ENCODE measurements at places on chromosomes 2 and 18.

- no peak for DNase-seq
Observed at GRCh38 chr2:85251070-85251616, 76.6 kb downstream of the TGOLN2 start.

DNA sequence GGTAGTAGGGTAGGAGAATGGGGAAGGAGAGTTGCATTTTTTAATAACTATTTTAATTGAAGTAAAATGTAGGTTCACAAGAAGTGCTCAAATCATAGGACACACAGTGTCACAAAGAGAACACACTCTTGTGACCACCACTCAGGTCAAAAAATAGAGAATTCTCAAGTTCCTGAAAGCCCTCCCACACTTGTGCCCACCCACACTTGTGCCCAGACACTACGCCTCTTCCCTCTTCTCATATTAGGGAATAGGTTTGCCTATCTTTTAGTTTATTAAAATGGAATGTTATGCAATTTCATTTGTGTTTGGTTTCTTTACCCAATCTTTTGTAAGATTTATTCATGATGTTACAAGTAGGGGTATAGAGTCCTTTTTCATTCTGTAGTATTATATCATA lies 67.2 kb downstream of the UGGT1 start:
- no peak for DNase-seq

- DNase-seq, result no peak
Observed at GRCh38 chr2:72181616-72182015, 34.0 kb upstream of the CYP26B1 start.

- no peak for DNase-seq
Observed at GRCh38 chr2:70081221-70081620, 6.1 kb upstream of the PCBP1 start.

- no peak for DNase-seq
Observed at GRCh38 chr2:193774166-193774565, 1579.4 kb upstream of the TMEFF2 start.

- DNase-seq, result no peak
Observed at GRCh38 chr2:143776526-143777297, 647.5 kb downstream of the ARHGAP15 start.

DNA sequence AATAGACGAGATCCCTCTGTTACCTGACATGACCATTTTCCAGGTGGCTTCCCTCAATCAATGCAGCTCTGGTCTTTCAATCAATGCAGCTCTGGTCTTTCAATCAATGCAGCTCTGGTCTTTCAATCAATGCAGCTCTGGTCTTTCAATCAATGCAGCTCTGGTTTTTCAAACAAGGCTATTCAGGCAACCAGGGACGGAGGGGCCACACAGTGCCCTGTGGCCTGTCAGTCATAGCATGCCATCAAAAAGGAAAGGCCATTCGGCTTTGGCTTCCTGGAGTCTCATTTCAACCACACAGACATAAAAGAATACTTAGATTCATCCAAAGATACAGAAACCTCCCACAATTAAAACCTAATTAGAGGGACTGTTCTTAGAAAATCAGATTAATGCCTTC lies 13.3 kb downstream of the MPP4 start:
- DNase-seq, result no peak

GRCh38 chr2:11080253-11081115 lies 74.8 kb upstream of the SLC66A3 start:
- DNase-seq, result no peak

DNA sequence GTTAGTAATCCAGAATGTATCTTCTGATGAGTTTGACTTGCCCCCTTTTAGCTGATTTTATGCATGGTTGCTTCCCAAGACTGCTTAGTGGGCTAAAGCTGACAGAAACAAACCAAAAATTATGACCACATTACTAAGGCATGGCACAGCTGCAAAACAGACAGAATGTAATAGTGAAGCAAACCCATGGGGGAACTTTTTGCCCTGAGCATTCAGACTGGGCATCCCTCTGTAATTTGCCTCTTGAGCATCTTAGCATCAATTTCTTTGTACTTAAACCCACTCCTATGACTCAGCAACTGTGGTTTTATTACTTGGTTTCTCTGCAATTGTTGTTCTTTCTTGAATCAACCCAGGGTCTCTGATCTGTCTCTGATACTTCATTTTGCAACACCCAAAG lies 487.3 kb upstream of the DCC start:
- DNase-seq, result no peak

GRCh38 chr2:220966636-220967035 lies 605.5 kb downstream of the EPHA4 start:
- DNase-seq, result no peak

DNA sequence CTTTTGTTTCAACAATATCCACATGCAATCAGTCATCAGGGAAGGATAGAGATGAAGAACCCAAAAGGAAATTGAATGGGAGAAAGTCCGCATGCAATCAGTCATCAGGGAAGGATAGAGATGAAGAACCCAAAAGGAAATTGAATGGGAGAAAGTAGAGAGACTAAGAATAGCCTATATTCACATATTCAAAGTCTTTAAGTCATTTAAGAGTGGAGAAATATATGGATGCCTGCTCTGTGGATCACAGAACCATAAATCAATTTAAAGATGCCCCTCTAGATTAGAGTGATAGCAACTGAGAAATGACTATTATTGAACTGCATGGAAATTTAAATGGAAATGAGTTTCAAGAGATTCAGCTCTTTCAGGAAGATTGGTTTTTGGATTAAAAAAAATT lies 90.0 kb upstream of the LPIN2 start:
- DNase-seq, result no peak

- no peak for DNase-seq
Observed at GRCh38 chr18:45201489-45201888, 413.8 kb upstream of the SLC14A2 start.

Data from stimulated activated CD4-positive, alpha-beta T cell treated with anti-CD3 and anti-CD28 coated beads, Interleukin-12 subunit alpha, Interleukin-12 subunit beta, amount 100 ng/mL, for 48 hours (primary cell).